Activated CD4-positive, alpha-beta T cell treated with anti-CD3 and anti-CD28 coated beads for 1 hour (primary cell): ENCODE measurements at places on chromosomes 11 and 22.

DNA sequence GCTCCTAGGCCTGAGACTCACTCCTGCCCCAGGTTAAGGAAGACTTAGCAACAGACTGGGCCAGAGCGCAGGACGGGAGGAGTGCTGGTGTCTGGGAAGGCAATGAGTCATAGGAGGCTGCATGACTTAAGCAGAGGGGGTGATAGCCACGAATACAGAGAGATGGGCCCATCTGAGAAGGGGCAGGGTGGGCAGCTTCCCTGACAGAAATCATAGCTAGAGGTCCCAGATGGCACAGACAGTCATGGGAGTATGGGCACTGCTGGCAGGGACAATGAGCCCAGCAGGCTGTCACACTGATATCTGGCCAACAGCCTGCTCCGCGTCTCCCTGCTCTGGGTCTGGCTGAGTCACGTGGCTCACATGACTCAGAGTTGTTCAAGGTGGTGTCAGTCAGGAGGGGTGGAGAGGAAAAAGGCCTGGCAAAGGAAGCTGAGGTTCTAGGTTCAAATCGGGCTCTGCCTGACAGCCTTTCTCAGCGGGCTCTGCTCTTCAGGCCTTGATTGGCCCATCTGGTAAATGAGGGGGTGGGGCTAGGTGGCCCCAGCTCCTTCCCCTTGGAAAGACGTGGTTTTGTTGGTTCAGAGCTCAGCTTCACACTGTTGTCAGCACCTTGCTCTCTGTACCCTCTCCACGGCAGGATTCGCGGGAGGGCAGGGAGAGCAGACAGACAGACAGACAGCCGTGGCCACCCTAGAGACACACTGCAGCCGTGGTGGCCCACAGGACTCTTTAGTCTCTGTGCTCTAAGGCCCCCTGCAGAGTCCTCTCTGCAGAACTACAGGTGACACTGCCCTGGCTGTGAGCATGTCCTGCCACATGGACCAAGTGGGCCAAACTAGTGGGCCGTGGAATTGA is 47.8 kb downstream of the DBX1 start:
- DNase-seq, result no peak

GRCh38 chr22:19710020-19710768 is 4.1 kb upstream of the SEPTIN5 start:
- no peak for DNase-seq

- no peak for DNase-seq
Observed at GRCh38 chr11:43223026-43223425, 88.8 kb upstream of the API5 start.

GRCh38 chr11:7413961-7414915 is 71.1 kb upstream of the OLFML1 start:
- DNase-seq, result no peak

GRCh38 chr11:70807195-70807543 is 408.8 kb downstream of the CTTN start:
- DNase-seq, result no peak

DNA sequence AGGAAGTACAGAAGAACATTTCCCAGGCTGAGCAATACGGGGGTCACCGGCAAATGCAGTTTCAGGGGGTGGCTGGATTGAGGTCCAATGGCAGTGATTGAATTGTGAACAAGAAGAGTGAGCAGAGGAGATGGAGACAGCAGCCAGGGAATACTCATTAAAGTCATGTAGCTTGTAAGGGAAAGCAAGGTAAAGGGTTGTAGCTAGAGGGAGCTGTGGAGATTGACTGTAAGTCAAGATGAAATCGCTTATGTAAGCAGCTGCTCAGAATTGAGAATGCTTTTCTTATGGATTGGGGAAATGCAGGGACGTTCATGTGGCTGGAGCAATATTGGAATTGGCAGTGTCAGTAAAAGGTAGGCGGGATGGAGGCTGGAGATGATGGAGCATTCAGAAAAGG is 111.4 kb upstream of the TBCEL start:
- DNase-seq, result no peak

- DNase-seq, result no peak
Observed at GRCh38 chr11:62688491-62688890, 839 bp downstream of the LRRN4CL start.

DNA sequence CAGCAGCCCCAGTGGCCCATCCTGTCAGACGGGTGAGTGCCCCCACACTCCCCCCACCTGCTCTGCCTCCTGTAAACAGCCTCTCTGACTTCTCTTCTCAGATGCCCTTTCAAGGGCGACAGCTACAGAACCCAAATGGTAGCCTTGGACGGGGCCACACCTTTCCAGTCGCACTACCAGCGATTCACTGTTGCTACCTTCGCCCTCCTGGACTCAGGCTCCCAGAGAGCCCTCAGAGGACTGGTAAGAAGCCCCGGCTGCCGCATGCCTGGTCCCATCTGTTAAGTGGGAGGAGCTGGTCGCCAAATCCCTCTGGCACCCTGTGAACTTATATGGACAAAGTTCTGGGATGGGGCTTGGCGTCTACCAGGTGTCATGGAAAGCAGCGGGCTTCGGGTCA is 6.2 kb downstream of the ZP1 start:
- DNase-seq, result no peak

DNA sequence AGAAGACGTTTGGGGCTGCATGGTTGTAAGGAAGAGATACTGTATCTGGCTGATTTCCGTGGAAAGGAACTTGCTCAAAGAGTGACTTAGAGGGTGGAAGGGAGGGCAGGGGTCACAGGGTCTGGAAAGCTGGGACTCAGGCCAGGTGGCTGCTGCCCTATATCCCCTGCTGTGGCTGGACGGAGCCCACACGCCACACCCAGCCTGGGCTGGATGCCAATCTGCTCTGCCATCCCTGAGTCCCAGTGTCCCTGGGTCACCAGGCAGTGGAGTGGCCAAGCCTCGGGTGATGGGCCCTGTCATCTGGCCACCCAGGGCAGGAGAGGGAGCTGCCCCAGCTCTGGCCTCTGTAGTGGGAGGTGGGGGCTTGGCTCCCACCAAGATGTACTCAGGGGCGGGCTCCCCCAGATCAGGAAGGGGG is 26.5 kb upstream of the KRTAP5-7 start:
- DNase-seq, result no peak

GRCh38 chr11:64089493-64089892 is 53.8 kb downstream of the FLRT1 start:
- DNase-seq, result no peak

GRCh38 chr22:17348464-17349103 is 20.7 kb upstream of the CECR2 start:
- no peak for DNase-seq

GRCh38 chr11:121226415-121227263 is 65.9 kb upstream of the SC5D start:
- DNase-seq, result no peak
